ENCODE measurements at places on chromosomes 5 and 9. TPM values are rescaled to one million over a fixed set of nuclear protein-coding genes. Genes with fewer than 3 reads are reported as not detected.

GRCh38 chr5:144134194-144134826, 36.1 kb downstream of the YIPF5 start:
- no peak for DNase-seq
- H3K36me3 ChIP-seq: no peaks in the 10 kb centered on the region
- peaks cover 6% of the 10 kb centered on the region for H3K4me1 ChIP-seq

DNA sequence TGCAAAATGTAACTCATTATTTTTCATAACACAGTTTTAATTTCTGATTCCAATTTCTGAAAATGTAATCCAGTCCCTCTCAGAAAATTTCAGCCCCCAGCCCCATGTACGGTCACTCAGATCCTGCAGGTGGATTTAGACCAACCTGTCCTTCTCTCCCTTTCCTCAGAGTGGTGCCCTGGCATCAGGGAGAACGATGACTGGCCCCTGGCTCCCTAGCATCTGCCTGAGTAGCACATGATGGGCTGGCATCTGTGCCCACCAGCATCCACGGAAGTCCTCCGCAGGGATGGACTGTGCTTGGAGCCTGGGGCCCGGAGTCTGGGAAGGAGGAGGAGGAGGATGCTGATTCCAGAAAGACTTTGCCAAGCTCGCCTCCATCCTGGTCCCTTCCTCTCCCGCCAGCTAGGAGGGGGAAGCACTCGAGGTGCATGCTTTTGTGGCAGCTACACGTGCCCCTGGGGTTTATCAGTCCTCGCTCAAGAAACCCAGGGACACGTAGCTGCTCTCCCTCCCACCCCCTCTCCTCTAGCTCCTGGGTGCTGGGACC, 54.4 kb upstream of the RUFY1 start:
- no peak overlapping the region for H3K27ac ChIP-seq
- H3K27me3 ChIP-seq: peaks cover 3% of the 10 kb centered on the region
- no peak for DNase-seq

GRCh38 chr9:131854896-131855613, 115.2 kb upstream of the RAPGEF1 start:
- H3K27me3 ChIP-seq: peaks cover 4% of the 10 kb centered on the region
- H3K4me1 ChIP-seq: no peaks in the 10 kb centered on the region
- H3K27ac ChIP-seq: no peak overlapping the region
- no peak for DNase-seq
- peaks cover 7% of the 10 kb centered on the region for H3K36me3 ChIP-seq

DNA sequence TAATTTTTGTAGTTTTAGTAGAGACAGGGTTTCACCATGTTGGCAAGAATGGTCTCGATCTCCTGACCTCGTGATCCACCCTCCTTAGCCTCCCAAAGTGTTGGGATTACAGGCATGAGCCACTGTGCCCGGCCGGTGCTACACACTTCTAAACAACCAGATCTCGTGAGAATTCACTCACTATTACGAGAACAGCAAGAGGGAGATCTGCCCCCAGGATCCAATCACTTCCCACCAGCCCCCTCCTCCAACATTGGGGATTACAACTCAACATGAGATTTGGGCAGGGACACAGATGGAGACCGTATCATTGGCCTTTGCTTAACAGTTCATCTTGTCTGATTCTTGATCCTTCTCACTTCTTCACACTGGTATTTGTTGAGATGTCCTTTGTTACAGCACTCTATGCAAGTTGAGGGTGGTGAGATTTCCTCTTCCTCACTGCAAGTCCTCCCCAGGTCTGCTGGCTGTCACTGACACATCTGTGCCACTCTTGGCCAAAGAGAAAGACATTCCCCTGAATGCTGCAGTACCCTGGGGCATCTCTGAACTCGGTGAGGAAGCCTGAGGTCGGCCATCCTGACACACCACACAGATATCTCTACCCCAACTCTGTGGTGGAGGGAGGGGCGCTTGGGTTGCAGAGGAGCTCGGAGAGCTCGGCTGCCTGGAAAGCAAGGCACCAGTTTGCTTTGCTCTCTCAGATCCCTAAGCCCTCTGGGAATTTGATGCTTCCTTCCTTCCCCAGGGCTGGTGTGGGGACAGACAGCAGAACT, 4.2 kb upstream of the SUB1 start:
- H3K36me3 ChIP-seq: peaks cover 3% of the 10 kb centered on the region
- H3K4me3 ChIP-seq: no peak overlapping the region
- H3K27me3 ChIP-seq: no peaks in the 10 kb centered on the region

DNA sequence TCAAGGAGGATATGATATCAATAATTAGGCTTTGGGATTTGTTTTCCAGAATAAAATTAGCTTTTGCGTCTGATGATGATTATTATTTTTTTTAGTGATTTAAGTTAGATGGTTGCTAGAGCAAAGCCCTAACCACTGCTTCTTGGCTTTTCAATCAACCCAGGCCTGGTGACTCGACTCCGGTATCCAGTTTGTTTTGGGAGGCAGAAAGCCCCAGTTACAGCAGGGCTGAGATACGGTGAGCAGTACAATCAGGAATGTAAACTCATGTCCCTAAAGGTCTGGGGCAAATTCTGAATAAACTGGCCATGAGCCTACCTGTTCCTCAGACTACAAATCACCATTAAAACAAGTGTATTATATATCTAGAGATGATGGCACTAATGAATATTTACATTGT, 24.4 kb upstream of the CYFIP2 start:
- no peaks in the 10 kb centered on the region for H3K36me3 ChIP-seq
- H3K4me3 ChIP-seq: no peak overlapping the region
- H3K4me1 ChIP-seq: peaks cover 3% of the 10 kb centered on the region
- DNase-seq: no peak

GRCh38 chr9:126630458-126631237, 16.9 kb downstream of the LMX1B start:
- no peak overlapping the region for H3K27ac ChIP-seq
- no peak for DNase-seq
- H3K36me3 ChIP-seq: no peaks in the 10 kb centered on the region
- peaks cover 9% of the 10 kb centered on the region for H3K4me1 ChIP-seq
- H3K27me3 ChIP-seq: peaks cover 61% of the 10 kb centered on the region

GRCh38 chr5:26282190-26282589, 756.2 kb downstream of the CDH9 start:
- no peaks in the 10 kb centered on the region for H3K4me1 ChIP-seq
- no peak overlapping the region for H3K27ac ChIP-seq
- H3K4me3 ChIP-seq: no peak overlapping the region
- no peak for DNase-seq
- H3K36me3 ChIP-seq: no peaks in the 10 kb centered on the region
- no peaks in the 10 kb centered on the region for H3K27me3 ChIP-seq

GRCh38 chr5:124683917-124684555, 62.4 kb downstream of the ZNF608 start:
- H3K27me3 ChIP-seq: no peaks in the 10 kb centered on the region
- H3K4me3 ChIP-seq: no peak overlapping the region
- peaks cover 71% of the 10 kb centered on the region for H3K4me1 ChIP-seq
- H3K27ac ChIP-seq: peak overlapping the region; percentile 41

- DNase-seq: no peak
- peaks cover 44% of the 10 kb centered on the region for H3K4me1 ChIP-seq
- no peaks in the 10 kb centered on the region for H3K27me3 ChIP-seq
- H3K36me3 ChIP-seq: no peaks in the 10 kb centered on the region
These were observed 351.5 kb upstream of the TLE4 start for GRCh38 chr9:79220251-79220650.

- H3K36me3 ChIP-seq: no peaks in the 10 kb centered on the region
- H3K27me3 ChIP-seq: no peaks in the 10 kb centered on the region
- no peak overlapping the region for H3K27ac ChIP-seq
- H3K4me1 ChIP-seq: peaks cover 28% of the 10 kb centered on the region
These were observed 65.9 kb downstream of the PRDM6 start for GRCh38 chr5:123154886-123155445.

DNA sequence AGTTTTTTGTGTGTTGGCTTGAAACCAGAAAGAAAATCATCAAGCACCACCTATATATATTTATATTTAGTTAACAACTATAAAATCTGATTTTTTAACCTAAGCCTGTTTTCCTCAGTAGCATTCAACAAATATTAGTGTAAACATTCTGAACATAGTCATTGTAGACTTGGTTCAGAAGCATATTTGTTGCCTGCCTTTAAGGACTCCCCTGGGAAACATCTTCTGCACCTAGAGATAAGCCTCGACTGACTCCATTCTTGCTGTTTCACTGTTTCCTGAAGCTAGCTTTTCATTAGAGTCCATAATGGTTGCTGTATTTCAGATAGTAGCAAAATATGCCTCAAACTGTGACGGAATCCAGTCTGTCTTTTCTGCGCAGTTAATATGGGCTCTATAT, 123.5 kb downstream of the TRIO start:
- H3K27ac ChIP-seq: peak overlapping the region; percentile 98
- H3K4me3 ChIP-seq: no peak overlapping the region
- H3K36me3 ChIP-seq: no peaks in the 10 kb centered on the region
- no peaks in the 10 kb centered on the region for H3K27me3 ChIP-seq
- H3K4me1 ChIP-seq: peaks cover 88% of the 10 kb centered on the region
- DNase-seq: no peak

DNA sequence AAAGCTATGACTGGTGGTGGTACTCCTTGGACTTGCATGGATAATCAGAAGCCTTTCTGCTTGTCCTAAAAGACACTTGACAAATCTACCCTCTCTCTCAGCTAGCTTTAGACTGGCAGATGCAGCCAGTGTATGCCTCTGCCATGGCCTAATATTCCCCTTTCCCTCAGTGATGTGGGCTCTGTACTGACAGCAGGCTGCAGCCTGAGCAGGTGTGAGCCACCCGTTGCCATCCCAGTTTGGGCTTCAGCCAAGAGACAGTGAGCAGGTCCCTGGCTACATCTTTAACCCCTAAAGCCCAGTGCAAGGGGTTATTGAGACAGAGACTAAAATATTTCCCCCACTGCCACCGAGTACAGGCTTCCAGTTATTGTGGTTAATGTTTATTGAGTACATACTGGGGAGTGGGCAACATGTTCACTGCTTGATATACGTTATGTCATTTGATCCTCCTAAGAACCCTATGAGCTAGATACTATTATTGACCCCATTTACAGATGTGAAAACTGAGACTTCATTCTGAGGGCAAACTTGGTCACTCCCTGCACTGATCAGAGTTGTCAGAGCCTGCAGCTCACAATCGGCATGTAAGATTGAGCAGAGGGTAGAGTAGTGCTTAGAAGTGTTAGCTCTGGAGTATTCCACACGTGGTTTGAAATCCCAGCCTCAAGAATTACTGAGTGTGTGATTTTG, 254.2 kb downstream of the ARHGAP26 start:
- H3K36me3 ChIP-seq: no peaks in the 10 kb centered on the region
- no peak overlapping the region for H3K27ac ChIP-seq
- H3K4me1 ChIP-seq: peaks cover 10% of the 10 kb centered on the region
- H3K27me3 ChIP-seq: no peaks in the 10 kb centered on the region
- H3K4me3 ChIP-seq: no peak overlapping the region

GRCh38 chr5:134975843-134976242, 8.1 kb downstream of the CATSPER3 start:
- H3K27me3 ChIP-seq: no peaks in the 10 kb centered on the region
- no peak for DNase-seq
- no peaks in the 10 kb centered on the region for H3K4me1 ChIP-seq
- H3K27ac ChIP-seq: no peak overlapping the region

GRCh38 chr5:8870959-8871355, 674.9 kb downstream of the SEMA5A start:
- no peaks in the 10 kb centered on the region for H3K36me3 ChIP-seq
- H3K27me3 ChIP-seq: no peaks in the 10 kb centered on the region
- H3K4me3 ChIP-seq: no peak overlapping the region
- no peak for DNase-seq
- no peak overlapping the region for H3K27ac ChIP-seq

DNA sequence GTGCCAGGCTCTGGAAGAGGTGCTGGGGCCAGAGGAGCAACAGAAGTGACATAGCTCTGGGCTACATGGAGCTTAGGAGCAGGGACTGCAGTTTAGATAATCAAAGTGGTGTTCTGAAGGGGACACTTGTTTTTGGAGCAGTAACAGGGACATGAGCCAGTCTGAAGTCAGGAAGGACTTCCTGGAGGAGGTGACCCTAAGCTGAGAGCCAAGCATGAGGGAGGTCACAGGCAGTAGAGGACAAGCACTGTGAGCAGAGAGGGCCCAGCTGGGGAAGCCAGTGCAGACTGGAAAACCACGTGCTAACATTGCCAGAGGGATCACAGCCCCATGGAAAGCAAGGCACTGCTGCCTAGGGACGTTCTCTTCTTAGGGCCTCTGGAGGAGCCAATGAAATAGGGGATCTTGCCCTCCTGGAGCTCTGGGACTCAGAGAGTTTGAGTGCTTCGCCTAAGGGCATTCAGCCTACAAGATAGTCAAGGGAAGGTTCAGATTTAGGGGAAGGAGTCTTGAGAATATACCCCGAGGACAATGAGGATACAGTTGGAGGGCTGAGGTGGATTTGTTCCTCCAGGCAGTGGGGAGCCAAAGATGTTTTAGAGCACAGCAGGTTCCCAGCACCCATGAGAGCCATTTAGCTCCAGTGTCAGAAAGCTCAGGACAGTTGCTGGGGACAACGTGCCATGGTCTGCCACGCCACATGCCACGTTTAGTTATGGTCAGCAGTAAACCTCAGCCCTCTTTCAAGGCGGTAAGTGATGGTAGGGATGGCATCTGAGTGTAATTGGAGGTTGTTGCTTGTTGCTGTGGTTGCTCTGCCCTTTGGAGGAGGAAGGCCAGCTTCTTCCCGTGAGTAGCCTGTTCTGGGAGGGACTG, 40.5 kb upstream of the SH3PXD2B start:
- no peak for DNase-seq
- H3K27ac ChIP-seq: peak overlapping the region; percentile 14

DNA sequence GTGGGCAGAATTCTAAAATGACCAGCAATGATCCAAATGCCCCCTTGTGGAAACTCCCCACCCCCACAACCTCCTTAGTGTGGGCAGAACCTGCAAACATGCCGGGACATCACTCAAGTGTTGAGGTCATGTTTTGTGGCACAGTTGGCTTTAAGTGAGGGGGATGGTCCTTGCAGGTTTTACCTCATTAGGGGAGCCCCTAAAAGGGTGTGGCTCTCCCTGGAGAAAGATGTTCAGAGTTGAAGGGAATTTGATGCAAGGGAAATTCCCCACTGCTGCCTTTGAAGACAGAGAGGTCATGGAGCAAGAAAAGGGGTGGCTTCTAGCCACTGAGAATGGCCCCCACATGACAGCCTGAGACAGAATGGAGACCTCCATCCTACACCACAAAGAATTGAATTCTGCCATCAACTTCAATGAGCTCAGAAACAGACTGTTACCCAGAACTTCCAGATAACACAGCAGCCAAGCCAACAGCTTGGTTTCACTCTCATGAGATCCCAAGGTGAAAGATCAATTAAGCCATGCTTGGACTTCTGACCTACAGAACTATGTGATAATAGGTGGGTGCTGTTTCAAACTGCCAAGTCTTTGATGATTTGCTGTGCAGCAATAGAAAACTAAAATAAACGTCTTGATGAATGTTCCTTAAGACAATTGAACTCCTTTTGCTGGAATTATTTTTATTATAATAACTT, 103.4 kb downstream of the MED10 start:
- no peak overlapping the region for H3K27ac ChIP-seq
- H3K27me3 ChIP-seq: peaks cover 12% of the 10 kb centered on the region
- no peak for DNase-seq

DNA sequence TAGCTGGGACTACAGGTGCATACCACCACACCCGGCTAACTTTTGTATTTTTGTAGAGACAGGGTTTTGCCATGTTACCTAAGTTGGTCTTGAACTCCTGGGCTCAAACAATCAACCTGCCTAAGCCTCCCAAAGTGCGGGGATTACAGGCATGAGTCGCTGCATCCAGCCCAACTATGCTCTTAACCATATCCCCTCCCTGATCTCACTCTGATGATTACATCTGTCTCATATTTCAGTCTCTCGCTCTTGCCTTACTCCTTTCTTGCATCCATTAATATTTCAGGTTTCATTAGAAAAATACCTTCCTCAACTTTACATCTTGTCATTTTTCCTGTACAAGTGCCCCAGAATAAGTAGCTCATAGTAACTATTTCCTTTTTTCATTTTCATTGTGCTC, 61.0 kb upstream of the BASP1 start:
- no peak overlapping the region for H3K27ac ChIP-seq
- H3K36me3 ChIP-seq: no peaks in the 10 kb centered on the region
- no peak for DNase-seq
- peaks cover 15% of the 10 kb centered on the region for H3K4me1 ChIP-seq

Gene INSL4
- total RNA-seq: not detected

Gene ANKRD20A1
- 2.5 TPM for total RNA-seq
